RPMI8226 (cell line): ENCODE measurements at places on chromosomes 12 and 14.

DNA sequence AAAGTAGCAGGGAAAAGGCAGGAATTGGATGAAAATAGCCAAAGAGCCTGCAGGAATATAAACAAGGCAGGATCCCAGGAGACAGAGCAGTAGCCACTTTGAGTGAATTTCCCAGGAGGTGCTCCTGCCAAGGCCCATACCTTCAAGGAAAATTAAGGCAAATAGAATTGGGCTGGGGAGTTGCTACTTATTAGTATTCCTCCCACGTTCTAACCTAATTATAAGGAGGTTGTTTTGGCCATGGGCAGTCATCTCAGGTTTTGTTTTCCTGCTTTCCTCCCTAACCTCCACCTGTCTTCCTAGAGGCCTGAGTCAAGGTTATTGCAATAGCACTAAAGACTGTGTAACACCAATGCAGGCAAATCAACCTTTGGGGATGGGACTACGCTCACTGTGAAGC, 73.1 kb downstream of the DAD1 start:
- no peak for DNase-seq

- DNase-seq, result no peak
Measured at GRCh38 chr12:101671833-101672232, 25.6 kb upstream of the CHPT1 start.

DNA sequence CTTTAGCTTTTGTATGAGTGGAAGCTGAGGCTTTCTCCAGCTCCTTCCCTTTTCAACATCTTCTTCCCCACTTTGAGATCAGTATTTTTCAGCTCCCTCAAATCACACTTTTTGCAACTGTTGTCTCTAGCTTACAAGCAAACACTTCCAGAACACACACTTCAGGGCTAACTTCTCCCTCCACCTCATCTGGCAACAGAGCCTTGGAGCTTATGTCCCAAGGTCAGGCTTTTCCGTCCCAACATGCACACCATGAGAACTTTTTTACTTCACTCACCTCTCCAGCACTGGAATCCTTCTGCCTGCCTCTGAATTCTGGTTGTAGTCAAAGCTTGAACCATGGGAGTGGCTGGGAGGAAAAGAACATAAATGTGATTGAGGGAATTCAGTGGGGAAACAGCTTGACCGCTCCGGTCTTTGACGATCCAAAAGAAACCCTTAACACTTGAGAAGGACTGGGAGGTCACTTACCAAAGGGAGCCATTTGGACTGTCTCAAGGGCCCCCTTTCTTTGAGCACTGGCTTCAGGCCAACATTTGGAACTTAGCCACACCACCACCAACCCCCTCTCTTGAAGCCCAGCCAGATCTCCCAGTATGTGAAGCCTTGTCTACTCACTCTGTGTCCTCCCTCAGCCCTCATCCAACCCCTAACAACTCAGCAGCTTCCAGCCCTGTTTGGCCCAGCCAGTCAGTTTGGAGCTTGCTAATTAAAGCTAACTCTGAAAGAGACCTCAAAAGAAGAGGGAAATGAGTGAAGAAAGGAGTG, 3.9 kb upstream of the BLOC1S1 start:
- no peak for DNase-seq

GRCh38 chr12:56957229-56958052, at the start of gene RDH16:
TSS of gene RDH16 (minus strand) at chr12:56957608. CDS start at chr12:56957462, 146 bp downstream.
- no peak for DNase-seq

DNA sequence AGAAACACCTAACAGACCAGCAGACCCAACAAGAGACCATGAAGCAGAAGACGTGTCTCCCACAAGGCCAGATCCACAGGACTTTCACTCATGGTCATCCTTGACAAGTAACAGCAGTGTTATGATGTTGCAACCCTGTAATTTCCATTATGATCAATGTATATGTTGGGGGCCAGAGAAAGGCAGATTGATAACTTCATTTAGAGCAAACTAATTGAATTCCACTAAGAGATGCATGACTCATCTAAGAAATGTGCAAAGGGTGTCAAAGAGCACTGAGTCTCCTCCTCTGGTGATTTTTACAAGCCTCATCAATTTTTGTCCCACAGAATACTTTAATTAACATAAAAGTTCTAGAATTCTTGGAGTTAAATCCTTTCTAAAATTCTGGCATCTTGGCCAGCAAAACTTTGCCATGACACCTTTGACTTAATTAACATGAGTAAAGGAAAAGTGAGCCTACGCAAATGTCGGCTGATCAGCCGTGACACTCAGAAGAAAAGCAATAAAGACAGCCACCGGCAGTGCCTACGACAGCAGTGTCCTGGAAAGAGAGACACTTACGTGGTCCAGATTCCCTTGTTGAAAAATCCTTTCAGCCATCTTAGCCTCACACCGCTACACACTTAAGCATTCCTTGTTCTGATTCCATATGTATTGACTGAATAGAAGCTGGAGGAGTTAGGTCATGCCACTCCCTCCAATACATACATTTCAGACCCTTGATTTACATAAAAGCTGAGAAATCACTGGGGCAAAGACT, 370.2 kb upstream of the CCDC196 start:
- no peak for DNase-seq

- no peak for DNase-seq
Measured at GRCh38 chr14:82126006-82126405, 592.4 kb upstream of the SEL1L start.

- no peak for DNase-seq
Measured at GRCh38 chr14:87644689-87645088, 348.3 kb downstream of the GALC start.

DNA sequence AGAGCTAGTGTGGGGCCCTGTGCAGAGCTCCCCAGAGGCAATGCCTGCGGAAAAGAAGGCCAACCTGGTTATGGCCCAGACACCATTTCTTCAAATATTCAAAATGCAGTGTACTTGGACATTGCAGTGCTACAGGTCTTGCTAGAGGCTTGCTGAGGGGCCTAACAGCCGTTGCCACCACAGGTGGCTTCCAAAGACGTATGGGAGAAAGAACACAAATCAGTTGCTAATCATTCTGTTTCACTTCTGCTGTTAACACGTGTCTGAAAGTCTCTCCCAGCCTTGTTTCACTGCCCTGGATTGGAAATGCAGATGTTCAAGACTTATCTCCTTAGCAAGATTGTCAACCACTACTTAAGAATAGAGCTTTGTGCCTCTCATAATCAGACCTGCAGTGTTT, 925.9 kb downstream of the GALC start:
- DNase-seq, result peak; percentile 3

DNA sequence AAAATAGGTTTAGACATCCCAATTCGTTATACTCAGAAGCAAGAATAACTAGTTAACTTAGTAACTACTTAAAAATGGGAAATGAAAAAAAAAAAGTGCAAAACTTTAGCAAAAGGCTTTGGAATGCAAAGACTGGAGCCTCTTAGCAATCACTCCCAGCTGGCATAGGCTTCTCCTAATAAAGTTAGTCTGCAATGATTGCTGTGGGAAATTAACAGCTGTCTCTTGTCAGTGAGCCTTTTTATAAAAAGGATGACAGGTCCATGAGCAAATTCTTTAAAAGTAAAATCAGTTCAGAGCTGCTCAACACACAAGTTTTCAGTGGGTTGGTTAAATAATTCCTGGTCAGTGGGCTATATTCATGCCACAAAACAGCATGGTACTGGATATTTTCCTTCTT, 7.4 kb upstream of the SYCP3 start:
- DNase-seq, result no peak

GRCh38 chr12:32697445-32697844, 18.3 kb downstream of the DNM1L start:
- no peak for DNase-seq

DNA sequence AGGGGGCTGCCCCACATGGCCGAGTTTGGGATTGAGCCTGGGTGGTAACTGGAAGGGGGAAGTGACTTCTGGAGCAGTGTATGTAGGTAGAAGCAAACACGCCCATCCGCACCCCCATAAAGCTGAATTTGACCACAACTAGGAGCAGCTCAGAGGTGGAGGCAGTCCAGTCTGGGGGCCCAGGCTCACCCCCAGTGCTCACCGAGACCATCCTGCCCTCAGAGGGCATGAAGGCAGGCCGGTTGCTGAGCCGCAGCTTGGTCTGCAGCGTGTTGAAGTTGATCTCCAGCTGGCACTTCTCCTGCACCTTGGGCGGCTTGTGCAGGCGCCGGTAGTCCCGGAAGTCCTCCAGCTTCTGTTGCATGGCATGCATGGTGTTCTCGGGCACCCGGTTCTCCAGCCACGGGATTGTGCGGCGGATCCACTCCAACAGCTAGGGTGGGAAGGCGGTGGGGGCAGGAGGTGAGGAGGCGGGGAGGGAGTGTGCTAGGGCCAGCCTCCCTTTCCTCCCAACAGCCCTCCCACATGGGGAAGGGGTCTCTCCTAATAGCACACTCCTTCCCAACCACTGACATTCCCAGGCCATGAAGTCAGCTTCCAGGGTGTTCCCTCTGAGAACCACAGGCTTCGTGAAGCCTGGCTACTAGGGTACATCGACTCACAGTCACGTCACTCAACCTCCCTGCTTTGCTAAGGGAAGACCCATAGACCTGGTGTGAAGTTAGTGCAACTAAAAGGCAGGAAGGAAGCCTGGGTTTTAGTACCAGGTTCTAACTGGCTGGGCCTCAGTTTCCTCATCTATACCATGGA, 87.0 kb downstream of the ACTN1 start:
- DNase-seq, result no peak
